ENCODE measurements at places on chromosomes 11 and 22.

DNA sequence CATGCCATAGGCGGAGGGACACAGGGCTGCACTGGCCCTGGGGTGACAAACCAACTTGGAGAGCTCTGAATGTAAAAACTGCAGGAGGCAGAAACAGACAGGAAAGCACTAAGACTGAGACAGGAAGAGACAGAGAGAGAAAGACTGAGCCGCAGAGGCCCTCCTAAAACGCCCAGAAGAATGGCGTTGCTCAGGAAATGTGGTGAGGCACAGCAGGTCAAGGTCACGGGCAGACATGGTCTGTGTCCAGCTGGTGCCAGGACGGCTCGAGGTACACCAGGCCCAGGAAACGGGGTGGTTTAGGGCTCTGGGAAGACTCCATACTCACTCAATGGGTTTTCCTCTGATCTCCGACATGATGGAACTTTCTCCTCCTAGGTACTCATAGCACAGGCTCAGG, 29.1 kb downstream of the MAFF start:
- no peak for DNase-seq

GRCh38 chr11:69040581-69041260, 8.0 kb upstream of the TPCN2 start:
- peak; percentile 49 for DNase-seq

- DNase-seq, result no peak
These were observed 8.4 kb upstream of the FTH1 start for GRCh38 chr11:61975638-61976419.

GRCh38 chr11:45105233-45105983, 41.0 kb upstream of the PRDM11 start:
- DNase-seq, result peak; percentile 69

DNA sequence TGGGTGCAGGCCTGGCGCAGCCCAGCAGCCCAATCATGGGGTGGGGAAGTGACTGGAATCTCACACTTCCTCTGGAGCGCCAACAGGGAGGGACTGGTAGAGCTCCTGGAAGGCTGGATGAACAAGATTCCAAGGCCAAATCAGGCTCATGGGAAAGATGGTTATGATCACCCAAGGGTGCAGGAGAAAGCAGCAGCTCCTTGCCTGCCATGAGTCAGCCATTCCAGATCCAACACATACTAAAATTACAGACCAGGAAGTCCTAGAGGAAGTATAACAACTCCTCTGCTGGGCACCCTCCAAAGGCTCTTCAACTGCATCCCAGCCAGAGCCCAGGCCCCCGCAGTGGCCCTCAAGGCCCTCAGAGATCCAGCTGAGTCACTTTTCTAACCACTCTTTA, 427.3 kb downstream of the TENM4 start:
- no peak for DNase-seq

- DNase-seq, result peak; percentile 66
These were observed 222.0 kb downstream of the DBX1 start for GRCh38 chr11:19938169-19938856.

GRCh38 chr11:77884186-77884828, 63.4 kb downstream of the AAMDC start:
- no peak for DNase-seq

- DNase-seq, result no peak
These were observed 50.2 kb upstream of the SPATA19 start for GRCh38 chr11:133895551-133895950.

GRCh38 chr22:18966748-18967147, 30.7 kb upstream of the PRODH start:
- DNase-seq, result no peak

GRCh38 chr11:2929950-2930703, 907 bp upstream of the PHLDA2 start:
- DNase-seq, result peak; percentile 72

GRCh38 chr11:8082391-8083087, 1.5 kb downstream of the TUB start:
- no peak for DNase-seq

DNA sequence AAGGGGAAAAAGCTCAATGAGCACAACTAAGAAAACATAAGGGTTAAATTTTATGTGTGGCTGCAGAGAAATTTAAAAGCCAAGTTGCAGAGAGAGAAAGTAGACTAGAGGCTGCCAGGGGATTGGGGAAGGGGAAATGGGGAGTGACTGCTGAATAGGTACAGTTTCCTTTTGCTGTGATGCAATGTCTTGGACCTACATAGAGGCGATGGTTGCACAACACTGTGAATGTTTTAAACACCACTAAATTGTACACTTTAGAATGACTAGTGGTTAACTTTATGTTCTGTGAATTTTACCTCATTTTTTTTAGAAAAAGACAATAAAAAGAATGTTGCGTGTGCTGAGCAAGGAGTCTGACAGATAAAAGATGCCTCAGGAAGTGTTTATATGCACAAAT, 36.5 kb downstream of the TENM4 start:
- DNase-seq, result no peak

DNA sequence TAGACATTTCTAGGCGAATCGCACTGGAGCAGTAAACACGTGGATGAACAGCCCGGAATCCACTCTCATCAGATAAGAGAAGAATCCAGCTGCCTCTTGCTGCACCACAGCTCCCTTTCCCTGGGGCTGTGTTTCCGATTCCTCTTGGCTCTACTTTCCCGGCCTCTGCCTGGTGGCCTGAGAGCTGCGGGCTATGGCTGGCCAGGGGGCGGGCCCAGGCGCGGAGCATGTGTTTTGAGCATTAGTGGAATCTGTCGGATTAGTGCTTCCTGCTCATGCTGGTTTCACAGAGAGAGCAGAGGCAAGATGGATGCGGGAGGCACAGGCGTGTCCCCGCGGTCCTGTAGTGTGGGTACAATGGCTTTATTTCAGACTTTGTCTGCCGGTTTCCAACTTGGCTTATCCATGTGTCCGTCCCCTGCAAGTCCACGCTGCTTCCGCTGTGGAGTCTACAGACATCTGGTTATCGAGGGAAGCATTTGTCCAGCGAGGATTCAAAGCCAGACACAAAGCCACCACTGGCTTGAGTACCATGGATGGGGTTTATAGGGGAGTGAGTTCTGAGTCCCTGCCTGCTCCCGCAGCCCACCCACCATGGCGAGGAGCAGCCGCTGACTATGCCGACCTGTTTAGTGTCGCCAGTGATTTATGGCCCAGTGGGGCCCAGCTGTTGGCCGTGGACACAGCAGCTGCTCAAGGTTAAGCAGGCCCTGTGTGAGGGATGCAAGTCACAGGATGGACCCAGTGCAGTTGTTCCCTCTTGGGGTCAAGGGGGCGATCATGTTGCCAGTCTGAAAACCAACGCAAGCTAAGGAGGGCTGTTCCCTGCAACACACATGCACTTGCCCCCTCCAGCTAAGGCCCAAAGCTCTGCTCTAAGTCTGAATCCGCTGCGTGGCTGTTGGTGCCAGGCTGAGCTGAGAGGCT, 43.3 kb upstream of the EP300 start:
- DNase-seq, result no peak

DNA sequence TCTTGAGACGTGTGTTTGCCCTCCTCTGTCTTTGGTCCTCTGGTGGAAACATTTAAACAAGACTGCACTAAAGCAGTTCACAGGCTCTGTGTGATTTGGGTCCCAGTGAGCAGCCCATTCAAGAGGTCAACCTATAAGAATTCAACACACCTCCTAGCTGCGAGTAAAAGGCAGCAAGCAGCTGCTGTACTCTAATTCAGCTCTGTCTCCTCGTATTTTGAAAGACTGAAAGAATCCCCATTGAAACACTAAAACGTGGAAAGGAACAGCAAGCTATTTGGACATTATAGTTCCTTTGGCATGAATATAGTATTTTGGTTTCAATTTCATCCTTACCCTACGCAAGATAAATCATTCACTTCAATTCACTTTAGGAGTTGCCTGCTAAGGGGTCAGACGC, 1046.7 kb downstream of the DLG2 start:
- DNase-seq, result no peak

DNA sequence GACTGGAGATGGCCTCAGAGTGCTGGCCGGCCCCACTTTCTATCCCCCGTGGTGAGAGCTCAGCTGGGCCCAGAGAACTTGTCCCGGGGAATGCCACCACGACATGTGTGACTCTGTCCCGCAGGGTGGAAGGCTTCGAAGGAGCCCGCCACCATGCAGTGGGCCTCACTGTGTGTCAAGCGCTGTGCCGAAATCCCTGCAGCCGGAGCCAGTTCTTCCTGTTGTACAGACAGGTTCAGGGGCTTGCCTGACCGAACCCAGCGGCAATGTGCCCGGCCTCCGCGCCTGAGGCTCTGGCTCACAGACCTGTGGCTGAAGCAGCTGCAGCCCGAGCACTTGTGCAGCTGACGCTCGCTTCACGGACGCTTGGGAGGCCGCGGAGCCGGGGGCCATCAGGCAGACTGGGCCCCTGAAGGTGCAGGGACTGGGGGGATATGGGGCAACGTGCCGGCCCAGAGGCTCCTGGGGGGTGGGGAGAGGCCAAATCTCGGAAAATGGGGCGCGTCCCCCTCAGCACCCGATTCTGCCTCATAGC, 650 bp downstream of the PPM1F start:
- DNase-seq, result peak; percentile 47

- DNase-seq, result peak; percentile 39
These were observed 16.7 kb upstream of the SYT12 start for GRCh38 chr11:67006029-67006884.

DNA sequence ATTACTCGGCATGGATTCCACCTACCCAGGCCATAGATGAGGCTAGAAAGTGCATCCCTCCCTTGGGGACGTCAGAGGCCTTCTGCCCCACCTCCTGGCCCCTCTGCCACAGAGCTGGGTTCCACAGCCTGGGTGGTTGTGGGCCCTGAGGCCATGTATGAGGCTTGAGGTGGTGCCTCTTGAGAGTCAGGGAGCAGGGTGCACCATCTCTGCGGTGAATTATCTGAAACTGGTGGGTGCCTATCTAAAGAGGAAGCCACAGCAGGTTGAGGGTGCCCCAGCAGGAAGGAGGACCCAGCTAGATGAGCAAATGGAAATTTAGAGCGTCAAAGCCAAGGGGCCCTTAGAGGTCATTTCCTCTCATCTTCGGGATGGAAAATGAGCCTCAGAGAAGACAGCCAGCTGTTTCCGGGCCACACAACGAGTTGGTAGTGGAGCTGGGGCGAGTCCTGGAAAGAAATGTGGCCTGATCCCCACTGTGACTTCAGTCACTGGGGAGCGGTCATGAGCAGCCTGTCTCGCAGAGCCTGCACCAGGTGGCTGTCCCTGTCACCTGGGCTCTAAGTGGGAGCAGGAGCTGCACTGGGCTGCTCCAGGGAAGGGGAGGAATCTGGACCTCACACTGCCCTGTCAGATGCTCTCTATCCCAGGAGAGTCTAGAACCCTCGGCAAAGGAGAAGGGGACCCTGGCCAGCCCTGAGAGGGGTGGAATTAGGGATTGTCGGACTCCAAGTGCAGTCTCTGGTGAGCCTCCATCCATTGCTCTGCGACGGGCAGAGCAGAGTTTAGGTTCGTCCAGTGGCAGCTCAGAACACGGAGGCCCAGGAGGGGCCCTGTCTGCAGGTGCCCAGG, 7.3 kb downstream of the ADORA2A start:
- DNase-seq, result peak; percentile 85

- DNase-seq, result no peak
These were observed 35.9 kb upstream of the GRAMD4 start for GRCh38 chr22:46584081-46584921.

- DNase-seq, result no peak
These were observed 19.6 kb upstream of the TXNRD2 start for GRCh38 chr22:19961201-19961580.

DNA sequence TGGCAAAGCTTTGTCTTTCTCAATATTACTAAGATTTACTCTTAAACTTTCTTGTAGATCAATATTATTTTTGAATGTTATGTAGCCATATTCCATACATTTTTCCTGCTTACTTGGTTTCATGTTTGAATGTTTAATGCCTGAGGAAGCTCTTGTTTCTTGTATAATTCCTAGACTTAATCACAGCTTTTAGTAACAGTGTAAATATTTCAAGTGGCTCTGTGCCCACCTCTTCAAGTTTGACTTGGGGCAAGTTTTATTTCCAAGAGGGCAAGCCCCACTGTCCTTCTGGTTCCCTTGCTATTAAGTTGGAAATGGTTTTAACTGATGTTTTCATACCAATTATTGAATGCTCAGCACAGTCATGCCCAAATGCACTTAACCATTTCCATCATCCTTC, 1004.1 kb downstream of the OPCML start:
- DNase-seq, result no peak

DNA sequence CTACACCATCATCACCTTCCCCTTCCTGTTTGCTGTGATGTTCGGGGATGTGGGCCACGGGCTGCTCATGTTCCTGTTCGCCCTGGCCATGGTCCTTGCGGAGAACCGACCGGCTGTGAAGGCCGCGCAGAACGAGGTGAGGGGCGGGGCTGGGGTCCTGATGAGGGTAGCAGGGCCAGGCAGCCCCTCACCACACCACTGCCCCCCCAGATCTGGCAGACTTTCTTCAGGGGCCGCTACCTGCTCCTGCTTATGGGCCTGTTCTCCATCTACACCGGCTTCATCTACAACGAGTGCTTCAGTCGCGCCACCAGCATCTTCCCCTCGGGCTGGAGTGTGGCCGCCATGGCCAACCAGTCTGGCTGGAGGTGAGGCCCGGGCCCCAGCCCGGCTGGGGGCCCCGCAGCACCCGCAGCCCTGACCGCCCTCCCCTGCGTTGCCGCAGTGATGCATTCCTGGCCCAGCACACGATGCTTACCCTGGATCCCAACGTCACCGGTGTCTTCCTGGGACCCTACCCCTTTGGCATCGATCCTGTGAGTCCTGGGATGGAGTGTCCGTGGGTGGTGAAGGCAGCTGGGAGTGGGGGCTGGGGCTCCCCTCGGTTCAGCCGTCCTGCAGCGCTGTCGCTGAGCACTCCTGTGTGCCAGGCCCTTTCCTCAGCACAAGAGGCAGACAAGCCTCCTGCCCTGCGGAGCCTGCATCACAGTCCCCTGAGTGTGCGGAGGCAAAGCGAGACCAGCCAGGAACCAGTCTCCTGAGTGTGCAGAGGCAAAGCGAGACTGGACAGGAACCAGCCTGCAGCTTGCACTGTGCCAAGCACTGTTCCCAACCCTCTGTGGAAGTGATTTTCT, 8.8 kb downstream of the TCIRG1 start:
- DNase-seq, result no peak

DNA sequence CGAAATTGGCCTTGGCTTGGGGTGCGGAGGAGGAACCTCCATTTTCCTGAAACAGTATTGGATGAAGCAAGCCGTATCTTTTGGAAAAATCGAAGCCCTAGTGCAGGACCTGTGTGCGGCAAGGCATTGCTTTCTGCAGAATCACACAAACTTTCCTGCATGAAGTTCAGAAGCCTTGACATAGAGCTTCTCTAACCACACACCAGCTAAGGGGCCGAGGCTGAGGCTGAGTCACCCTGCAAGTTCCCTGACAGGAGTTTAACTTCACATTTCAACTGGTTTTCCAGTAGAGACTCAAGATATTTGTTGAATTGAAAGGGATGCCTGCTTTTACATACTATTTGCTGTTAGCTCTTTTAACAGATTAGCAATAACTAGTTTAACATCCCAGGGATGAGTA, 67.8 kb downstream of the TCF20 start:
- peak; percentile 68 for DNase-seq

GRCh38 chr11:82867495-82868082, 32.6 kb downstream of the PRCP start:
- DNase-seq, result peak; percentile 74

GRCh38 chr11:112946866-112947265, 14.4 kb upstream of the NCAM1 start:
- DNase-seq, result no peak

DNA sequence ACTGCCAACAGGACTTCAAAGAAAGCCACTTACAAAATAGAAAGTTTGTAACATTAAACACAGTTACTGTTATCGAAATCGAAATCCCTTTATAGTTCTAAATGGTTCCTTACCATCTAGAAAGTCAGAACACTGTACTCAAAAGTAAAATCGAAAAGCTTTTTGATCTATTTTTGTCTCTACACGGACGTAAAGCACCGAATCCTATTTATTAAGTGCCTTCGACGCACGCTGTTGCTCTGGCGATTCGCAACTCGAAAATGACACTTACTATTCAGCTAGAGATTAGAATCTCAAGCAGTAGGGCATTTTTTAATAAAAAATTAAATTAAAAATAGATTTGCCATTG, 78.3 kb downstream of the LARGE1 start:
- no peak for DNase-seq
